ENCODE measurements at places on chromosomes 2 and 18.

- DNase-seq: no peak
Observed at GRCh38 chr2:85971366-85971765, 82.6 kb upstream of the ST3GAL5 start.

DNA sequence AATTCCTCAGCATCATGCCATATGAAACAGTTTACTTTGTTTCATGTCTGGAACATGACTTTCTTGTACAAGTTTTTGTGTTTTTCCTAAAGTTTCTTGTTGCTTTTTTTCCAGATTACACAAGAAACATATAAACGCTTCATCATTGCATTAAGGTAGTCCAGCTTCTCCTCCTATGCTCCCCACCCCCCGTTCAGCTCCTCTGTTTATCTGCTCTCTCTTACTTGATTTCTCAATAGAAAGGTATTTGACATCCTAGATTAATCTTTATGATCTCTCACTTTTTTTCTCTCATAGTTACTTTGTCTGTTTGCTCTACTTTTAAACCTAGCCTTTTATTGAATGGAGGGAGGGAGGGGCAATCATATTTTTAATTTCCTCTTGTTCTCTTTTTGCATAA lies 25.4 kb downstream of the SLC40A1 start:
- no peak for DNase-seq

DNA sequence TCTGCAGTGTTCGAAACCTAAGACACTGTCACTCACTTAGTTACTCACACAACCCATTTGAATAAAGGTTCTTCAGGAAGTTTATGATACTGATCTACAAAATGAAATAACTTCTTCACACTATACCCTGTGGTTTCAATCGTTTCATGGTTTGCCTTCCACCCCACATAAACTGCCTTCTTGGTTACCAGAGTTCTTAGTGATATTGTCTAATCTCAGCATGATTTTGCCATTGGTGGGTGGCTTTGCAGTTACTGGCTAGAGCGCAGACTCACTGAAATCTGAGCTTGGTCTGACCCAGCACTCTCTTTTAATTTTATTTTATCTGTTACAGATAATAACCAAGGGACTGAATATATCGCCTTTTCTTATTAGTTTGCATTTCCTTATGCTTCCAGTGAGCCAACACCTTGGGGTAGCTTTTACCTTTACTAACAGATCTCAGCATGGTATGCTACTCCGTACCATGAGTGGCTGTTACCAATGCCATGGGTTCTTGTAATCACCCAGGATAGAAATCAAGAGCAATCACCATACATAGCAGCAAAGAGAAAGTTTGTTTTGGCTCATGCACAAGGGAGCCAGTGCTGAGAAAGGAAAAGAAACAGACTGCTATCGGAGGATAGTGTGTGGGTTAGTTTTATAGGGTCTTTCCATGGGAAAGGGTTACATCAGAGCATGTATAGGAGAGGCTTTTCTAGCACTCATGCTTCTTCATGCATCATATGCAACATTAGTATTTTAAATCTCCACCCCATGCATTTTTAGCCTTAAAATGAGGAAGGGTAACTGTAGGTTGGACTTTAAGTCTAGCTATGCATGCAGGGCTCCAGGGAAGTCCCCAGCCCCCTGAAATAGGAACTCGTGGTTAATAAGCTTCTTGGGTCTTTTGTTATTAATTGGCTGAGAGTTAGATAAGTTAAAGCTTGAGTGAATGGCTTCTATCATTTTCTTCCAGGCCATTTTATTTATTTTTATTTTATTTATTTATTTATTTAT lies 33.3 kb downstream of the ANXA4 start:
- no peak for DNase-seq

GRCh38 chr2:191087311-191087710 lies 63.5 kb downstream of the STAT4 start:
- no peak for DNase-seq

- DNase-seq: no peak
Observed at GRCh38 chr18:59777636-59778035, 80.4 kb upstream of the CCBE1 start.
